Activated T-cell treated with anti-CD3 and anti-CD28 coated beads, Interleukin-2, amount 50 U/mL, for 72 hours (primary cell): ENCODE measurements at places on chromosomes 13 and 19. TPM values are rescaled to one million over a fixed set of nuclear protein-coding genes. Genes with fewer than 3 reads are reported as not detected.

LMO7 gene
- 12.1 TPM for total RNA-seq

GRCh38 chr13:36006894-36007675 lies 124.1 kb downstream of the DCLK1 start:
- no peak for DNase-seq
- H3K27ac ChIP-seq = no peak overlapping the region
- H3K4me3 ChIP-seq = no peak overlapping the region
- H3K27me3 ChIP-seq = no peaks in the 10 kb centered on the region

- no peak overlapping the region for H3K27ac ChIP-seq
- peaks cover 3% of the 10 kb centered on the region for H3K36me3 ChIP-seq
- H3K4me3 ChIP-seq = no peak overlapping the region
- DNase-seq = no peak
These were observed 1295.1 kb upstream of the PCDH20 start for GRCh38 chr13:62710787-62711186.

DNA sequence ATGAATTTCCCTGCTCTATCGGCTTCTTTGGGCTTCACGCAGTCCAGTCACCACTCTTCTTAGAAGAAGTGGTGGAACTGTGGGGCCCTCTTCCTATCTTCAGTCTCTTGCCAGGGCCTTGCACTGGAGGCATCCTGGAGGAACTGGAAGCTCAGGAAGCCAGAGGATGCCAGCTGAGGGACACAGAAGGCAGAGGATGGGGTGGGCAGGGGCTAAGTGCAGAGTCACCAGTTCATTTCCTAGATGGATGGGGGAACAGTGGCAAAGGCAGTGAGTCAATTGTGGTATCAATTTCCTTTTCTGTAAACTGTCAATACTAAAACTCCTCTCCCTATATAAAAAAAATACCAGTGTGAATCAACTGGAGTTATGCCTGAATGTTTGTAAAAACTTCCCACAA lies 419.7 kb downstream of the KLF12 start:
- H3K27me3 ChIP-seq = no peaks in the 10 kb centered on the region
- peaks cover 50% of the 10 kb centered on the region for H3K4me1 ChIP-seq
- peak overlapping the region; percentile 47 for H3K27ac ChIP-seq
- DNase-seq = no peak
- H3K4me3 ChIP-seq = peak overlapping the region; percentile 74

NPHS1 gene
- 0.22 TPM for total RNA-seq

DNA sequence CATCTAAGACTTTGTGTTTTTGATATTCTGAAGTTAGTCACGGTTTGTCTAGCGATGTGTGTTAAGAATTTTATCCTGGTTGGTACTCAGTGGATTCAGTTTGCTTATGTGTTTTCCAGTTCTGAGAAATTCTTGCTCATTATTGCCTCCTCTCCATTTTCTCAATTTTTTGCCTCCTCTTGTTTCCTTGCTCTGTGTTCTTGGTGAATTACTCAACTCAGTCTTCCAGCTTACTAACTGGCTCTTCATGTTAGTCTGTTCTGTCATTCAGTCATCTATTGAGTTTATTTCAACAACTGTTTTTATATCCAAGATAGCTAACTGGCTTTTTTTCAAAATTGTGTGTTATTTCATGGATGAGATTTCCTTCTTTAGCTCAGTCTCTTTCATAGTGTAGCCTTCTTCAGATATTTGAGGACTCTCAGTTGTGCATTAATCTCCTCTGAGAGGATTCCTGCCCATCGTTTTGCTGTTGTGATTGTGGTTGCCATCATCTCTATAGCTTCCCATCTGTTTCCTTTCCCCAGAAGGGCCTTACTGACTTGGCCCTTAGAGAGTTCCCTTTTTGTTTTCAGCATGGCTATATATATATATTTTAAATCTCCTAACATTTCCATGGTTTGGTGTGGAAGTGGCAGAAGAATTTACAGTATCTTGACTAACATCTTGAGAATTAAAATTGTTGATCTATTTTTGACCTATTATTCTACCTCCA lies 6.2 kb downstream of the SETDB2 start:
- peak overlapping the region; percentile 58 for H3K4me3 ChIP-seq
- H3K4me1 ChIP-seq = peaks cover 67% of the 10 kb centered on the region
- H3K27me3 ChIP-seq = no peaks in the 10 kb centered on the region
- H3K27ac ChIP-seq = peak overlapping the region; percentile 66
- peaks cover 18% of the 10 kb centered on the region for H3K36me3 ChIP-seq

GRCh38 chr13:45367358-45367757 lies 26.4 kb upstream of the TPT1 start:
- H3K4me1 ChIP-seq = peaks cover 65% of the 10 kb centered on the region
- H3K27ac ChIP-seq = peak overlapping the region; percentile 90
- H3K27me3 ChIP-seq = no peaks in the 10 kb centered on the region
- peak overlapping the region; percentile 75 for H3K4me3 ChIP-seq

LGALS16 gene
- not detected for total RNA-seq

CYP2A7 gene
- total RNA-seq = not detected

DNA sequence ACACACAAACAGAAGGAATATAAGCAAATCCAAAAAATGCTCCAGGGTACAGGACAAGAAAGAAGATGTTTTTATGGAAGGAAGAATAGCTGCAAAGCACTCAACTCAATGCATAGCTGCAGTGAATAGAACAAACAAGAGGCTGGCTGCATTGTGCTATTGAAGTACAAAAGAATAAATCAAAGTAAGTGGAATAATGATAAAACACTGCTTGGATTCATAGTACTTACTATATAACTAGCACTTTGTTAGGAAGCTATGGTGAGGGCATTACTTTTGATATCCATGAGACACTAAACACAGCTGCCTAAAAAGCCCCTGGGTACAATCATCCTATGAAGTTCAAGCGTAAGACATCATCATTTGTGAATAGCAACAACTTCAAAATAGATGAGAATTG lies 350.1 kb downstream of the PCDH9 start:
- H3K4me1 ChIP-seq = no peaks in the 10 kb centered on the region
- no peak overlapping the region for H3K27ac ChIP-seq
- no peak overlapping the region for H3K4me3 ChIP-seq

- peaks cover 20% of the 10 kb centered on the region for H3K27me3 ChIP-seq
- H3K4me1 ChIP-seq = no peaks in the 10 kb centered on the region
- H3K27ac ChIP-seq = no peak overlapping the region
- no peak for DNase-seq
- peaks cover 3% of the 10 kb centered on the region for H3K36me3 ChIP-seq
These were observed 24.5 kb upstream of the SOX1 start for GRCh38 chr13:112042496-112042895.

DNA sequence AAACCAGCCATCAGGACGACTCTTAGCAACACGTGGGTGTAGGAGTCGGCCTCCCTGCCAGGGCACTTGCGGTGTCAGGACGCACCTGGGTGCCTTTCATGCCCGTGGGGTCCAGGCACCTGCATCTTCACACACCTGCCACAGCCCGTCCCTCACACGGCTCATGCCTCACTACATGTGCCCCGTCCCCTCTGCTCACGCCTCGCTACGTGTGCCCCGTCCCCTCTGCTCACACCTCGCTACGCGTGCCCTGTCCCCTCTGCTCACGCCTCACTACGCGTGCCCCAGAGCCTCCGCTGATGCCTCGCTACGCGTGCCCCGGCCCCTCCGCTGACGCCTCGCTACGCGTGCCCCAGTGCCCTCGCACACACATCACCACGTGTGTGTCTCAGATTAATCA lies 58.0 kb upstream of the F7 start:
- no peak for DNase-seq
- H3K4me1 ChIP-seq = no peaks in the 10 kb centered on the region
- no peak overlapping the region for H3K4me3 ChIP-seq
- H3K36me3 ChIP-seq = no peaks in the 10 kb centered on the region
